ENCODE measurements at places on chromosomes 11 and 22. TPM values are rescaled to one million over a fixed set of nuclear protein-coding genes. Genes with fewer than 3 reads are reported as not detected.

Gene IFITM5
- not detected for total RNA-seq

Gene TYR
- total RNA-seq = not detected

Gene PARVG
- total RNA-seq = 0.21 TPM

Gene MPEG1
- total RNA-seq = 0.08 TPM

Gene FOLR2
- total RNA-seq = not detected

Measured in Panc1 (cell line).